ENCODE measurements at places on chromosomes 5 and 9.

GRCh38 chr9:18429070-18429469 is 44.9 kb upstream of the ADAMTSL1 start:
- DNase-seq, result peak; percentile 82

DNA sequence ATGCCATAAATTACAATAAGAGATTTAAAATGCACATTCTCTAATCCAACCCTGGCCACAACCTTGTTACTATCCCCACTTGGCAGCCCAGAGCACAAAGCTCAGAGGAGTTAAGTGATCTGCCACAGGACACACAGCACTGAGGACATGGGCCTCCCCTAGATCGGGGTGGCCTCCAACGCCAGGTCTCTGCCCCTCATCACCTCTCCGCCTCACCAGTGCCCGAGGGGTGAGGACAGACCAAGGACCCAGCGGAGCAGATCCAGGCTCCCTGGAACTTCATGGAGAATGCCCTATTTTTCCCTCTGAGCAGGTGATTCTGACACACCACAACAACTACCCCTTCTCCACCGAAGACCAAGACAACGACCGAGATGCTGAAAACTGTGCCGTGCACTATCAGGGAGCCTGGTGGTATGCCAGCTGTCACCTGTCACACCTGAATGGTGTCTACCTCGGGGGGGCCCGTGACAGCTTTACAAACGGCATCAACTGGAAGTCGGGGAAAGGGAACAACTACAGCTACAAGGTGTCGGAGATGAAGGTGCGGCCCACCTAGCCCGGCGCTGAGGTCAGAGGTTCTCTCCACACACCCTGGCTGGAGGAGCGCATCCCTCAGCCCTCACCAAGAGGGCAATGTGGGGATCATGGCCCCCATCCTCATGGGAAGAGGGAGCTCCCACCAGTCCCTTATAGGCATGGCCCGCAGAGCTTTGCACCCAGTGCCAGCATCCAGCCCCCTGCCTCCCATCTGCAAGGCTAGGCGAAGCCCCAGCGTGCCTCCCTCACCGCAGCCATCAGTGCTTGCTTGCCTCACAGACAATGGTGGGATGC is 12.5 kb upstream of the FCN2 start:
- no peak for DNase-seq

GRCh38 chr9:83956086-83956435 is 24.0 kb downstream of the HNRNPK start:
- no peak for DNase-seq

- no peak for DNase-seq
These were observed 410.9 kb upstream of the PRR16 start for GRCh38 chr5:120052916-120053828.

- DNase-seq, result no peak
These were observed 214.2 kb downstream of the TMEM232 start for GRCh38 chr5:110512266-110512665.

- DNase-seq, result peak; percentile 30
These were observed 26.8 kb downstream of the TDRD7 start for GRCh38 chr9:97438666-97439065.

- no peak for DNase-seq
These were observed 523.0 kb downstream of the CSNK1G3 start for GRCh38 chr5:124034963-124035362.

- DNase-seq, result no peak
These were observed 66.2 kb downstream of the NACC2 start for GRCh38 chr9:136028760-136029470.

- peak; percentile 61 for DNase-seq
These were observed 10.5 kb downstream of the LURAP1L start for GRCh38 chr9:12785260-12785770.

DNA sequence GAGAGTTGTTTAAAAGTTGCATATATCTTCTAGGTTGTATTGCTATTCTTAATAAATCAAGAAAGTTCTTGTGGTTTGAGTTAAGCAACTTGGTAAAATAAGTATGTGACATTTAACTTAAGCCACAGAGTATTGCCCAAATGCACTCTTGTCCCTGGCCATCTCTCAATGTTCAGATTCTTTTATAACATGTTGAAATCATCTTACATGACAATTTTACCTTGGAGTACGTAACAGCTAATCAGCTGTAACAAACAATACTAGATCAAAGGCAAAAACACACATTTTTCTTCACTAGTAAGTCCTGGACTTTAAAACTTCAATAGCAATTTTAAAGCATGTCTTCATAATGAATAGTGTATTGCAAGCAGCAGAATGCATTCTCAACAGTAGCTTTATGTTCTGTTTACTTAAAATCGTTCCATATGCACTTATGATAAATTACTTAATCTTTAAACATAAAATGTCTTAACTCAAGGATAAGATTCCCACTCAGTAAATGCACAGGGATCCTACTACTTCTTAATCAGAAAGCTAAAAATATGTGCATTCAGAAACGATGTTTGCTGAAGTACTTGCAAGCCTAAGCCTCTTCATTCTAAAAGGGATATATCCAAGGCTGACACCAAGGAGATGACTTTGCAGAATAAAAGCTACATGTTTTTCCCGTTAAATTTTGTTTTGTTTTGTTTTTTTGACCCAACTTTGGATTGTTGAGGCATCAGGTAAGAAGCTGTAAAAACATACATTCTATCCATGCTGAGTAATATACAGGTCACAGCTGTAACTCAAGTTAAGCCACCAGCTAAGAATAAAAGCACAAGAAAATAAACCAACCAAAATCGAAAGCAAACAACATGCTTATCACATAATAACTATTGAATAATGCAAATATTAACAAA is 86.1 kb upstream of the NFIB start:
- DNase-seq, result peak; percentile 26

GRCh38 chr5:6867712-6868111 is 154.5 kb downstream of the TENT4A start:
- DNase-seq, result no peak

- no peak for DNase-seq
These were observed 50.0 kb upstream of the ORM1 start for GRCh38 chr9:114272739-114273431.

GRCh38 chr9:104028827-104029226 is 65.3 kb upstream of the SMC2 start:
- no peak for DNase-seq

DNA sequence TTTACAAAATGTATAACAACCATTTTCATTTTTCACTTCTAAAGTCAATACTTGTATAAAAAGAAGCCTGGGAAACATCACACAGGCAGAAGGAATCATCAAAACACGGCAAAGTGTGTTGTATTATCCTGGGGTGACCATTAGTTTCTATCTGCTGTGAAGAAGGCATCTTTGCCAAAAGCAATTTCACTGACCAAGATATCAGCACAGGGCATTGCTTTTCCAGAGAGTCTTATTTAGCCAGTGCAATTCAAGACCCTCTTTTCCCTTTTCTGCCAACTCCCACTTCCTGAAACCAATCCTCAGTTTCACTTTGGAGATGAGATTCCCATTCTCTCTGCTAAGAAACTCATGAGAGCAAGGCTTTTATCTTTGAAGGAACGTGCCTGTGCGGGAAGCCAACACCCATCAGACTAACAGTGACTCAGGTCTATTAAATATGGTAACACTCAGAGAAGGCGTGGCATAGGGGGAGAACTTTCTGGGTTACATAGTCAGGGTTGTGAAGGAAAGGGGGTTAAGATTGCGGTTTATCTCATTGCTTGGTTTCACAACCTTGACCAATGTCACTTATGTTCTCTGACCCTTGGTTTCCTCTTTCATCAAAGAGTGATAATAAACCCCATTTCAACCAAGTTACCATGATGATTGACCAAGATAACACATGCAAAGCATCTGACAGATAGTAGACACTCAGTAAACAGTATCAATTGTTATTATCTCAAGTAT is 666.9 kb upstream of the KLF4 start:
- DNase-seq, result peak; percentile 38

DNA sequence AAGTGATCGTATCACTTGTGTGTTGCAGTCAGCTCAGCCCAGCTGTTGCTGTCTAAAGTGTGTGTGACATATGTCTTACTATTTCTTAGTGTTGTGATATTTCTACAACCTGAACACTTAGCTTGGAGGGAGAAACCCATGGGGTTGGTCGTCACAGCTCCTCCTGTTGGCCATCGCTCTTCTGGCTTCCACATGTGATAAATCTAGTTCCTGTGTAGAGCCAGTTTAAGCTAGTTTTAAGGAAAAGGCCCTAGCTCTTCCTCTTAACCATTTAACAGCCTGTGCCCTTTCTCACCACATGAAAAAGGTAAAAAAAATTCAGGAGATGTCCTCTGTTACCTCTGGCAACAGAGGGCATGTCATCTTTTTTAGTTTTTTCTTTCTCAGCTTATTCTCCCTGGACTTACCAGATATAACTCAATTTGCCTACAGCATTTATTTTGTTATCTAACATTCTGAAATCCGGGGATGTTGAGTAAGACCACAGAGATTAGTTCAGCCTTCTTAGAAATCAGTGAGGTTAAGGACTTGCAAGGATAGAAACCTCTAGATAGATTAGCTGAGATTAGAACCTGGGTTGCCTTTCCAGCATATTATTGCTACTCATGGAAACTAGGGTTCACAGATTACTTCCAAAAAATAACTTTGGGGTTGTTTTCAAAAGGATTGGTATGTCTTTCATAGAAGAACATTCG is 100.4 kb downstream of the GAPVD1 start:
- DNase-seq, result peak; percentile 51

DNA sequence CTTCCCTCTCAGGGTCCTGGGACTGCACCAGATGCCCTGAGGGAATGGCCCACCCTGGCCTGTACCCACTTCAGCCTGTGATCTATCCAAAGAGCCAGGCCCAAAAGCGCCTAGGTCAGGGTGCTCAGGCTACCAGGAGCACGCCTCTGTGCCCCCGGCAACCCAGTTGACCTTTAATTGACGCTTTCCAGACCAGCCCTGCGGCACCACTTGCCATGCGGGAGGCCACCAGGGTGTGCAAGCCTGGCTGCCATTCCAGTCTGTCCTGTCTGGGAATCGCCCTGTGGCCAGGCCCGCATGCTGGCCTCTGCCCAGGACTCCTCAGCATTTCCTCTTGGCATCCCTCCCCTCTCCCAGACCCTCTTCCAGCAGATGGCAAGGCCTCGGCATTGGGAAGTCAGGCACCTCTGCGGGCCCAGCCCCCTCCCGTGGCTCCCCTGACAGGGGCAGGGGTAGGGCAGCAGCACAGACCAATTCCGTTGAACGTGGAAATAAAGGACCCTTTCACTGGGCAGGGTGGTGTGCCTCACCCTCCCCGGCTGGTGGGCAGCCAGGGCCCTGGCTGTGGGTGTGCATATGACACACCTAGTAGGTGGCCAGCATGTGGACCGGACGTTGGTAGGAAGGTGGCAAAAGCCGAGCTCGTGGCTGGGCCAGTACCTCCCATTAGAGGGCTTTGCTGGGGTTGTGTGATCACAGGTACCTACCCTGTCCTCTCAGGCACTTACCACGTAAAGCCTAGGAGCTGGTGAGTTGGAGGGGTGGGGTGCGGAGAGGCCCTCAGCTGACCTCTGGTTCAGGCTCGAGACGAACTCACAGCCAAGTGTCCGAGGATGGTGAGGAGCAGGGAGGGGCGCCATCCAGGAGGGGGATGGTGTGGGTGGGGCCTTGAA is 3.5 kb upstream of the AIF1L start:
- DNase-seq, result no peak

DNA sequence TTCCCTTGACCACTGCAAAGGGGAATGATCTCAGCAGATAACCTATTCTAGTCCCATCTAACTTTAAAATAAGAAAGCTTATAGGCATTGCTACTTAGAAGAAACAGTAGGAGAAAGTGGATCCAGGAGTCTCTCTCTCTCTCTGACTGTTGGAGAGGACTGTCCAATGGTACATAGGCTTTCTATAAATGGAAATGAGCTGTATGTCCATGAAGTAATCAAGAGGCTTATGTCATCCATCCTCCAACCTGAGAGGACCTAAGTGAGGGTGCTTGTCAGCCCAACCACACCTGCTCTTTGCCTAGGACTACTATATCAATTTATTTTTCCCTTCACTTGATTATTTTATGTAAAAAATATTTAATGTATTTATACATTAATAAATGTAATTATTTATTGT is 172.3 kb downstream of the PAPPA start:
- no peak for DNase-seq

DNA sequence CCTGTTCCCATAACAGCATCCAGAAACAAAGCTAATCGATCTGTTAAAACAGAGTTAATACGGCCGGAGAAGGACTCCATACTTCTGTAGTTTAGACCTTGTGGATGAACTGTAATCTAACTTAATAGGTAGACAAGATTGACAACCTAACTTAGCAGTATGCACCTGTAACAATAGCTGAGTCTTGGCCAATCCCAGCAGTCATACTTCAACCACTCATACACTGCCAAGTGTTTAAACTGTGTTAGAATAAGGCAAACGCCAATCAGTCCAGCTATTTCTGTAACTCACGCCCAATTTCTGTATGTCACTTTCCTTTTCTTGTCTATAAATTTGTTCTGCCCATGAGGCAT is 33.7 kb upstream of the MACIR start:
- no peak for DNase-seq

- DNase-seq, result no peak
These were observed 2.0 kb upstream of the NSD1 start for GRCh38 chr5:177131352-177132135.

GRCh38 chr9:132164604-132165362 is 2.9 kb downstream of the NTNG2 start:
- DNase-seq, result peak; percentile 87

- DNase-seq, result peak; percentile 75
These were observed 547 bp downstream of the NIPBL start for GRCh38 chr5:36876965-36877666.

GRCh38 chr5:50580506-50580905 is 85.9 kb upstream of the PARP8 start:
- no peak for DNase-seq

DNA sequence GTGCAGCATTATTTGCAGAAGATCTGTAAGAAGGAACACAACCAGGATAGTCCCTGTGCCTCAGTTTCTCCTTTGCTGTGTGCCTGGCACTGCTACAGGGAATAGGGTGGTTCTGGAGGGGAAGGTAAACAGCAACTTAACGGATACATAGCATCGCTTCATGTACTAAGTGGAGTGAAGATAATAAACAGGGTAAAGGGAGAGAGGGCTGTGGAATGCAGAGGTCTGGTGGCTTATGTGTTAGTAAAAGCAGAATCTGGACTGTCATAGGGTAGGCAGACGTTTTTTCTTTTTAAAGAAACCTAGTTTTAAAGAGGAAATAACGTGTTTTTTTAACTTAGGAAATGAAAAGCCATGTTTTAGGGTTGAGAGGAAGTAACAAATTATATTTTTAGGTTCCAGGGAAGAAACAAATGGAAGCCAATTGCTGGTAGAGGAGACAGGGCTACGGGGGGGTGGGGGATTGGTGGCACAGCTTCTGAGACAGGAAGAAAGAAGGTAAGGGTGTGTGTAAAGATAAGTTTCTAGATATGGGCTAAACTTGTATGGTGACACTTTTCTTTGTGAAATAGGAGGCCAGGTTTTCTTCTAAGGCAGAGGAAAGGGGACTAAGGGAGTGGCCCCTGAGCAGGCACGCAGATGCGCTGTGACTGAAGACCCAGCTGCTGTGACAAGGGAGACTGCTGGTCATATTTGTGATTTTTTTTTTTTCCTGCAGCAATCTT is 1.3 kb downstream of the GNG10 start:
- DNase-seq, result peak; percentile 15

All from iris pigment epithelial cell (primary cell).